ENCODE measurements at places on chromosomes 5 and 9. TPM values are rescaled to one million over a fixed set of nuclear protein-coding genes. Genes with fewer than 3 reads are reported as not detected.

DNA sequence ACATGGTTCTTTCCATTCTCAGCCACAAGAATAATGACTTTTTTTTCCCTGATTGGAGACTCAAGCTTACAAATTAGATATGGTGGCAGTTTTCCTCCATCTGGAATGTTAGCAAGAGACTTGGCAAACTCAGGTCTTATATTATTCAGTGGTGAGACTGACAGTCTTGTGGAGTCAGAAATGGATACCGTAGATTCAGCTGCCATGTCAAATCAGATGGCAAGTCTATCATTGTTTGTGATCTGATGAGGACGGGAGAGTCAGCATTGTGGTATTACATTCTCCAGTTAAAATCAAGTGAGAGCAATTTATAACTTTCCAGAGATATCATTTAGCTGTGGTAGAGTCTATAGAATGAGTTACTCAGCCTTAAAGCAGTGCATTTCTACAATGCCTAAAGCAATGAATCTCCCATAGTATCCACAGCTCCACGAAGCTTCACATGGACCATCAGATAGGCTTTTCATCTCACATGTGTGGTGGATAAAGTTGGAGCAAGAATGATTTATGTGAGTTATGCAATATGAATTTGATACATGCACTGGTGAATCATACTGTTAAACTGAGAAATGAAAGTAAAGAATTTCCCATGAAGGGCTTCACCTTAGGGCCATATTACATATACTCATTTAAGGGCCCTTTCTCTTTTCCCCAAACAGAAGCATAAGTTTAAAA lies 430.6 kb downstream of the ZNF608 start:
- DNase-seq: no peak

- DNase-seq: no peak
Observed at GRCh38 chr5:80463269-80463668, 24.6 kb upstream of the FAM151B start.

DNA sequence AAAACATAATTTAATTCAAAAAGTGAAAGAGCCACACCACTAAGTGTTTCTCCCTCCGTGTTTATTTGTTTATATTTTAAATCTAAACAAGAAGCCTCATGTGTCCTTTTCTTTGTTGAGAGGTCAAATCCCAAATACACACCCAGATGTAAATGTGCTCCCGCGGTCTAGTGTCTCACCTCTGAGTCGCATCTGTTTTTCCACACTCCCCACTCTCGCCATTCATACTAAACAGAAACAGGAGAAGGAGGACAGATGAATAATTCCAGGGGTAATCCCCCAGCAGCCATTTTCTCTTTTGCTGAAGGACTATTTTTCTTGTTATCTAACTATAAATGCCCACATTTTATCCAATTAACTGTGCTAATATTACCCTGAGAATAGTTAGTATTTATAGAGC lies 361.6 kb upstream of the RIOK2 start:
- DNase-seq: no peak

The C9orf152 gene
- 80.1 TPM for total RNA-seq

DNA sequence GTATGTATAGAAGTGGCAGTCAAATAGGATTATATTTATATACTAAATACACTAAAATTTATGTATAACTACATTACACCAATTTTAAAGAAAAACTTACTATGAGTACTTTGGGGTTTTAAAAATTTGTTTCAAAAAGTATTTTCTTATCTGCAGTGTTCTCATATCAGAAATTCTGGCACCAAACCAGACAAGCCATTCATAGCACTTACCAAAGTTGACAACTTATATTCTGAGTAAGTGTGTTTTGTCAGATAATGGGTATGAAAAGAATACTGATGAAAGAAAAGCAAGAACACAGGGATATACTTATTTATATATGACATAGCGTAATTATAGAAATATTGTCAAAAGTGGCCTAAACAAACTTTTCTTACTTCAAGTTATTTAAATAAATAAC lies 67.5 kb downstream of the SPEF2 start:
- no peak for DNase-seq

- no peak for DNase-seq
Observed at GRCh38 chr9:1273859-1274258, 223.7 kb downstream of the DMRT2 start.

The SIT1 gene
- total RNA-seq: 1.0 TPM

The CTXN3 gene
- total RNA-seq: not detected

- DNase-seq: no peak
Observed at GRCh38 chr5:395921-396530, 47.0 kb upstream of the EXOC3 start.

- DNase-seq: no peak
Observed at GRCh38 chr5:135335031-135335828, 63.8 kb downstream of the MACROH2A1 start.

- DNase-seq: no peak
Observed at GRCh38 chr5:62312036-62312435, 6.0 kb downstream of the KIF2A start.

DNA sequence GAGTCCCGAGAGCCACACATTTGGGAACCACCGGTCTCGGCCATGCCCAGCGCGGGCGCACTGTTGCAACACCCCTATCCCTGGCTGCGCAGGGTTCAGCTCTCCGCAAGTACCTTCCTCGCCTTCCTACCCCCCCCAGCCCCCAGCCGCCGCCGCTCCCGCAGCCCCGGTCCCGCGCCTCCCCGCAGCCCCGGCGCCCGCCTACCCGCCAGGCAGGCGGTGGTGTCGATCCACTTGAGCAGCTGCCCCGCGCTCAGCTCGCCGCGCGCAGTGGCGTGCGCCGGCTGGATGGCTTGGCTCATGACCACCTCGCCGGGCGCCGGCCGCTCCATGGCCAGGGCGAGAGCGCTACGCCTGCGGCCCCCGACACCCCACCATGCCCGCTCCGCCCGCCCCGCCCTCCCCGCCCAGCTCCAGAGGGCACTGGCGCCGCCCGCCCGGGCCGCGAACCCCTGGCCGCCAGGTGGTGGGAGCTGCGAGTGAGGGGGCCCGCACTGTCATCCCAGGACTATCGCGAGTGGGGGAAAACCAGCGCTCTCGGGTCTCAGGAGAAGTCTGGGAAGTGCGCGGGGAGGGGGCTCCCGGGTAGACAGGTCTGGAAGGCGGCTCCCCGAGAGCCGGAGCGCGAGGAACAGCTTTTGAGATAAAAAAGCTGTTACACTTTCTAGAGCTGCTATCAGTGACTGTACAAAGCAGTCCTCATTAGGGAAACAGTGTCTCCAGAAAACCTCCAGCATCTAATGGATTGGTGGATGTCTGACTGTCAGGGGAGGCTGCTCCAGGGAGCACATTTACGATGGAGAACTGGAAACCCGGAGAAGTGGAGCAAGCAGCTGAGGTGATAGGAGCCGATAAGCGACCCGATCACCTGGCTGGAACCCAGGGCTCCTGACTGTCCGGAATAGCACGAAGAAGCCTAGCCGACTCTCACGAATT lies at the start of gene ACOT12:
Gene ACOT12 (minus strand): TSS at position 352 of the 936 bp plus-strand sequence. CDS start 20 bp downstream, at position 332.
- DNase-seq: no peak

All from colonic mucosa (tissue), 4 donors.